ENCODE measurements at places on chromosomes 5 and 9.
A peak's percentile ranks its signal among the peaks of the same experiment; 100 is the strongest.

DNA sequence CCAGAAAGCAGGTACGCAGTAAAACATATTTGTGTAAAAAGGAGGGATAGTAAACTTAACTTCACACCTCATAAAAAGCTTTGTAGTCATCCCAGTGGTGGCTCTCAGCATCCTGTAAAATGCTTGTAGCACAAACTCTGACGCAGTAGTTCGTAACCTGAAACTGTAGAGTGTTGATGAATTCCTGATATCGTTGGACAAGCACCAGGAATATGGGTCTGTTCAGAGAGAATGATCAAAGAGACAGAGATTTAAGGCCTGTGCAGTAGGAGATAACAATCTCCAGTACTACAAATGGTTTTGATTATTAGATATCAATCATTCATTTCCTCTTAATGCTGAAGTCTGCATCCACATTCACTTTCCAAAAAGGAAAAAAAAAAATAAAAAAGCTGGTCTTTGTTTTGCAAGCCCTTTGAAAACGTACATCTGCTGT lies 148.5 kb downstream of the KIAA0825 start:
- H3K4me1 ChIP-seq, result no peaks in the 10 kb centered on the region
- H3K27me3 ChIP-seq, result no peaks in the 10 kb centered on the region
- no peaks in the 10 kb centered on the region for H3K36me3 ChIP-seq

DNA sequence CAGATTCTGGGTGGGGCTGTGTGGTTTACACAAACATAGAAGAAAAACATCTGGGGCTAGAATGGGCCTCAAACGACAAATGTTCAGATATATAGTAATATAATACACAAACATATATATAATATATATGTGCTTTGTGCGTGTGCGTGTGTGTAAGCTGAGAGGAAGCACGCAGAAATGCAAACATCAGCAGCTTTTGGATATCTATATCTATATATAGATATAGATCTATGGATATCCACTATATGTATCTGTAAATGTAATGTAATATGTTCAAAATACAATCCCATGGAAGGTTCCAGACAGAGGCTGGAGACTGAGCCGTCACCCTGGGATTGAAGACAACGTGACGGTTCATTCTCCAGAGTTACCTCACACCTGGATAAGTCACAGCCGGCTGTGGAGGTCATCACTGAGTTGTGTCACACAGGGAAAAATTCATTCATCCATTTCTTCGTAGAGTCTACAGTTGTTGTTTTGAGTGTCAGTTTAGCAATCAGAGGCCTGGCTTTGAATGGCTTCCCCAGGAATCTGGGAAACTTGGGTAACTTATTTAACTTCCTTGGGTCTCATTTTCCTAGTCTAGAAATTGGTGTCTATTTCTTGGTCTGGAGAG lies 123.0 kb upstream of the CPEB4 start:
- no peak overlapping the region for H3K4me3 ChIP-seq
- peaks cover 5% of the 10 kb centered on the region for H3K4me1 ChIP-seq
- no peaks in the 10 kb centered on the region for H3K27me3 ChIP-seq
- no peak for DNase-seq

GRCh38 chr9:73866451-73866850 lies 630.7 kb upstream of the RORB start:
- H3K4me1 ChIP-seq, result no peaks in the 10 kb centered on the region
- no peak for DNase-seq
- H3K36me3 ChIP-seq, result no peaks in the 10 kb centered on the region
- no peak overlapping the region for H3K27ac ChIP-seq
- no peak overlapping the region for H3K4me3 ChIP-seq

- DNase-seq, result no peak
- H3K27me3 ChIP-seq, result no peaks in the 10 kb centered on the region
- H3K4me3 ChIP-seq, result no peak overlapping the region
- no peaks in the 10 kb centered on the region for H3K36me3 ChIP-seq
- no peak overlapping the region for H3K27ac ChIP-seq
These were observed 371.5 kb downstream of the PRELID2 start for GRCh38 chr5:145463634-145464033.

DNA sequence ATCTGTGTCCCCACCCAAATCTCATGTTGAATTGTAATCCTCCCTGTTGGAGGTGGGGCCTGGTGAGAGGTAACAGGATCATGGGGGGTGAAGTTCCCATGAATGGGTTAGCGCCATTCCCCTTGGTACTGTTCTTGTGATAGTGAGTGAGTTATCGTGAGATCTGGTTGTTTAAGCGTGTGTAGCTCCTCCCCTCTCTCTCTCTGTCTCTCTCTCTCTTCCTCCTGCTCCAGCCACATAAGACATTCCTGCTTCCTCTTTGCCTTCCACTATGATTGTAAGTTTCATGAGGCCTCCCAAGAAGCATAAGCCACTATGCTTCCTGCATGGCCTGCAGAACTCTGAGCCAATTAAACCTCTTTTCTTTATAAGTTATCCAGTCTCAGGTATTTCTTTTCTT lies 28.8 kb downstream of the C5orf15 start:
- H3K36me3 ChIP-seq, result no peaks in the 10 kb centered on the region
- no peak for DNase-seq
- H3K27me3 ChIP-seq, result no peaks in the 10 kb centered on the region
- no peak overlapping the region for H3K27ac ChIP-seq
- no peaks in the 10 kb centered on the region for H3K4me1 ChIP-seq
- no peak overlapping the region for H3K4me3 ChIP-seq

DNA sequence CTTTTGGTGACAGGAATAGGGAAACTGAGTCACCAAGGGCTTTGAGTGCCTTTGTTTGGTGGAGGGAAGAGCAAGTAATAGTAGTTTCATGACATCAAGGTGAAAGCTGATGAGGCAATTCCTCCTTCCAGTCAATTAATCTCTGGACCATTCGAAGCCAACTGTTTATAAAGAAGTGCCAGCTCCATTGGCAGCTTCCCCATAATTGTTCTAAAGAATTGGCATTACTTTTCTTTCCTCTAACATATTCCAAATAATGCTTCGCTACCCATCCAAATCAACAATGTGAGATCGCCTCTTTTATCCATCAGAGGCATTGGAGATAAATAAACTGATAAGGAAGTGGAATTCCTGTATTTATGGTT lies 132.4 kb downstream of the NPR3 start:
- H3K27ac ChIP-seq, result no peak overlapping the region
- H3K36me3 ChIP-seq, result no peaks in the 10 kb centered on the region
- H3K4me3 ChIP-seq, result no peak overlapping the region
- no peaks in the 10 kb centered on the region for H3K27me3 ChIP-seq
- no peak for DNase-seq
- H3K4me1 ChIP-seq, result peaks cover 15% of the 10 kb centered on the region

GRCh38 chr5:117379521-117379920 lies 804.9 kb upstream of the SEMA6A start:
- DNase-seq, result no peak
- no peaks in the 10 kb centered on the region for H3K36me3 ChIP-seq
- no peak overlapping the region for H3K4me3 ChIP-seq
- H3K27me3 ChIP-seq, result no peaks in the 10 kb centered on the region

DNA sequence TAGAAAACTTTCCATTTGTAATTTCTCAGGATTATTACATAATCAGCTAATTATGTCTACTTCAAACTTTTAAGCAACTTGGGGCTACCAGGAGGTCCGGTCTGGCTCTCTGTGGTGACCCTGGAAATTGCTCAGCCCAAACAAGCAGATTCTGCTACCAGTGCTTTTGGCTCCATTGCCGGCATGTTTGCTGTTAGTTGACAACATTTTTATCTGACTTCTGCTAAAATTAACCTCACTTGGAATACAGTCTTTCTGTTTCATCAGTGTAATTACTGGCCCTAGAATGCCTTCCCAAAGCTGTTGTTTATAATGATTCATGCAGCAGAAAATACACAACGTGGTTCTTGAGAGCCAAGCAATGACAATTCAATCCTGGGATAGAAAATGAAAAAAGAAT lies 38.5 kb upstream of the FAM81B start:
- no peak for DNase-seq
- H3K27ac ChIP-seq, result no peak overlapping the region
- no peaks in the 10 kb centered on the region for H3K36me3 ChIP-seq
- H3K4me1 ChIP-seq, result no peaks in the 10 kb centered on the region
- no peak overlapping the region for H3K4me3 ChIP-seq

DNA sequence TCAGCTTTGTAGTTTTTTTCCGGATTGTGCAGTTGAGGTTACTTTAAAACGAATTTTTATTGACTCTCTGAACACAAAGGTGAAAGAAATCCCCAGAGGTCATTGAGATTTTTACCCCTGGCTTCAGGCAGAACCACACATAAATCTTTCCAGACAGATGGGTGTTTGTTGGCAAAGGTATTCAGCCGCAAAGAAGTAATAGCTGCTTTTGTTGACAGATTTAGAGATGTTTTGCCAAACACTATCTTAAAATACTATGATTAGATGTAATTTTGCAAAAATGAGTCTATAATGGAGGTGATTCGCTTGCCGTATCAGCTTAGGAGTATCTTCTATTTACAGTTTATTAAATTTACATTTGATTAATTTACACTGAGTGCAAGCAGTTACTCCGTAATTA lies 418.3 kb upstream of the CLINT1 start:
- no peak overlapping the region for H3K27ac ChIP-seq
- H3K36me3 ChIP-seq, result no peaks in the 10 kb centered on the region
- no peaks in the 10 kb centered on the region for H3K27me3 ChIP-seq

GRCh38 chr5:98993512-98993911 lies 64.7 kb upstream of the CHD1 start:
- H3K4me3 ChIP-seq, result no peak overlapping the region
- H3K27me3 ChIP-seq, result no peaks in the 10 kb centered on the region
- H3K36me3 ChIP-seq, result no peaks in the 10 kb centered on the region
- no peak overlapping the region for H3K27ac ChIP-seq
- DNase-seq, result no peak

- no peak overlapping the region for H3K27ac ChIP-seq
- DNase-seq, result no peak
- H3K4me3 ChIP-seq, result no peak overlapping the region
- no peaks in the 10 kb centered on the region for H3K36me3 ChIP-seq
- no peaks in the 10 kb centered on the region for H3K27me3 ChIP-seq
These were observed 3.4 kb upstream of the CTSL start for GRCh38 chr9:87722393-87723088.

- H3K27me3 ChIP-seq, result no peaks in the 10 kb centered on the region
- H3K36me3 ChIP-seq, result peaks cover 6% of the 10 kb centered on the region
- H3K4me3 ChIP-seq, result no peak overlapping the region
- no peak for DNase-seq
These were observed 18.0 kb downstream of the SH3PXD2B start for GRCh38 chr5:172436078-172436878.

GRCh38 chr5:601771-602465 lies 10.2 kb upstream of the CEP72 start:
- no peak overlapping the region for H3K27ac ChIP-seq
- no peak for DNase-seq
- no peaks in the 10 kb centered on the region for H3K36me3 ChIP-seq

- no peak overlapping the region for H3K27ac ChIP-seq
- no peaks in the 10 kb centered on the region for H3K27me3 ChIP-seq
- no peaks in the 10 kb centered on the region for H3K4me1 ChIP-seq
- peak; percentile 46 for DNase-seq
These were observed 52.8 kb downstream of the WHRN start for GRCh38 chr9:114452219-114453165.

DNA sequence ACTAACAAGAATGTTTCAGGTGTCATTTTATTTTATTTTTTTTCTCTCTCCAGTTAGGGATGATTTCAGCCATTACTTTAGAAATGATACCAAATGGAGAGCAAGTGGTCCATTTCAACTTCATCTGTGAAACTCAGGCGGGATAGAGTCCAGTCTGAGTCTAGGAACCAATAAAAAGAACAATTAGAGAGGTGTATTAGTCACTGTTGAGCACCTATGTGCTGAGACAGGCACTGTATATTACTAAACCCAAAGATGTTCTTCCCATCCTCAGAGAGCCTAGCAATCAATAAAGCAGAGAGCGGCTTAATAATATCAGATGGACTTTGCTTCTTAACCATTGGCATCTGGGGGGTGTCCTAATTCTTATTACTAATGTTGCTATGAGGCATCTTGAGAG lies 410.3 kb upstream of the SLC24A2 start:
- no peak overlapping the region for H3K27ac ChIP-seq
- H3K36me3 ChIP-seq, result no peaks in the 10 kb centered on the region
- H3K4me3 ChIP-seq, result no peak overlapping the region
- H3K4me1 ChIP-seq, result no peaks in the 10 kb centered on the region

DNA sequence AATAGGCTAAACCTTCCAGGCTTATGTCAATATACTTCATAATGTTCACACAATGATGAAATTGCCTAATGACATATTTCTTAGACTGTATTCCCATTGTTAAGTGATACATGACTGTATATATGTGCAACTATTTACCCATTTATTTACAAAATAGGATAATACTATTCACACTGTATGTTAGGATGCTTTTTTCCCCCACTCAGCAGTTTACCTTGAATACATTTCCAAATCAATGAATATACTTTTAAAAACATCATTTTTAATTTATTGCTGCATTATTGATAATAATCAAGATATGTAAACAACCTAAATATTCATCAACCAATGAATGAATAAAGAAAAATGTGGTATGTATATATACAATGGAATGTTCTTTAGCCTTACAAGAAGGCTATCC lies 55.5 kb downstream of the PCSK1 start:
- no peaks in the 10 kb centered on the region for H3K36me3 ChIP-seq
- no peak overlapping the region for H3K4me3 ChIP-seq
- DNase-seq, result no peak
- H3K27me3 ChIP-seq, result no peaks in the 10 kb centered on the region
- no peak overlapping the region for H3K27ac ChIP-seq

DNA sequence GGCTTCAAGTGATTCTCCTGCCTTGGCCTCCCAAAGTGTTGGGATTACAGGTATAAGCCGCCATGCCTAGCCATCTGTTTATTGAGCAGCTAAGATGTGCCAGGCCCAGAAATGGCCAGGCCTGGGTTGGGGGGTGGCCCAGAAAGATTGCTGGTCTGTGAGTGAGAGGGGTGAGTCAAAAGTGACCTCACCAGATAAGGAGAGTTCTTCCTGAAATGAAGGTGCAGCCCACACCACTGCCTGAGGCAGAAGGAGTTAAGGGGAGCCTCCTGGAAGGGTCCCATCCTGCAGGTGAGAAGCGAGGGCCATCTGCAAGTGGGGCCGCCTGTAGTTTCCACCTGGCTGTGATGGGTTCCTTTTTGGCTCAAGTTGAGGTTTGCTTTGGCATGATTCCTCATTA lies 96.9 kb upstream of the KLF4 start:
- H3K27me3 ChIP-seq, result no peaks in the 10 kb centered on the region
- no peaks in the 10 kb centered on the region for H3K36me3 ChIP-seq
- H3K4me1 ChIP-seq, result no peaks in the 10 kb centered on the region
- no peak for DNase-seq

DNA sequence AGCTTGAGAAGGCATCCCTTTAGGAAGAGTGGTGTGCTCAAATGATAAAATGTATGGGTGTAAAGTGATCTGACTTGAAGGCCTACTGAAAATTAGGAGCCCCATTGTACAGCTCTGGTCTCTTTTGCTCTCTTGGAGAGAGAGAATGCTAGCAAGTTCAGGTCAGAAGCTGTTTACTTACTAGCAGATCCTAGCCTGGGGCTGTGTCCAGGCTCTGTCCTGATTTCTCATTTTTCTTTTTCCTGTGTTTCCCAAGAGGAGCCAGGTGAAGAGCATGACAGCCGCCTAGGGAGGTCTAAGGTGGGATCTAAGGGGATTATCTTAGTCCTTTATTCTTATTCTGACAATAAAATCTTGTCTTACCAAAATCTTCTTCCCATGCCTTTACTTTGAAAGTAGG lies 272.8 kb downstream of the NNT start:
- H3K36me3 ChIP-seq, result no peaks in the 10 kb centered on the region
- H3K4me3 ChIP-seq, result no peak overlapping the region
- H3K4me1 ChIP-seq, result no peaks in the 10 kb centered on the region
- no peaks in the 10 kb centered on the region for H3K27me3 ChIP-seq
- H3K27ac ChIP-seq, result no peak overlapping the region
